ENCODE measurements at places on chromosomes 6 and 20.

DNA sequence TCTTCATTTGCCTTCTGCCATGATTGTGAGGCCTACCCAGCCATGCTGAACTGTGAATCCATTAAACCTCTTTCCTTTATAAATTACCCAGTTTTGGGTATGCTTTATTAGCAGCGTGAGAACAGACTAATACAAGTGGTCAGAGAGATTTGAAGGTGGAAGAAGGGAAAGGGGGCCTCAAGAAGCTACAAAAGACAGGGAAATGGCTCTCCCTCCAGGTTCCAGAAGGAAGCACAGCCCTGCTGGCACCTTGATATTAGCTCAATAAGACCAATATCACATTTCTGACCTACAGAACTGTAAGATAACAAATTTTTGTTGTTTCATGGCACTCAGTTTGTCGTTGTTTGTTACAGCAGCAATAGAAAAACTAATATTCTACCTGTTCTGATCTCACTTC is 536.5 kb upstream of the MARCKS start:
- DNase-seq: no peak

DNA sequence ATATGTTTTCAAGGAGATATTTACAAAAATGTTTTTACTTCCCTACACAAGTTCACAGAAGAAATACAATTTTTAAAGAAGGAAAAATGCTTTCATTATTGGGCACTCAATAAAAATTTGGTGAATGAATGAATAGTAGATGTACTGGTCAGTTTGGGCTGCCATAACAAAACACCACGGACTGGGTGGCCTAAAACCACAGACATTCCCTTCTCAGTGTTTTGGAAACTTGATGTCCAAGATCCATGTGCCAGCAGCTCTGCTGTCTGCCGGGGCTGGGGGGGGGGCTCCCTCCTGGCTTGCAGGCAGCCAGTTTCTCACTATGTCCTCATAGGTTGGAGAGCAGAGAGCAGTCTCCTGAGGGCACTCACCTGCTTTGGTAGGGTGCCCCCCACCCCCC is 62.0 kb downstream of the FAM120B start:
- DNase-seq: no peak

GRCh38 chr6:56827908-56828649 is 126.8 kb upstream of the BEND6 start:
- no peak for DNase-seq

- no peak for DNase-seq
Measured at GRCh38 chr6:154583546-154584188, 73.2 kb upstream of the CNKSR3 start.

GRCh38 chr20:62678553-62678952 is 30.1 kb upstream of the NTSR1 start:
- no peak for DNase-seq

DNA sequence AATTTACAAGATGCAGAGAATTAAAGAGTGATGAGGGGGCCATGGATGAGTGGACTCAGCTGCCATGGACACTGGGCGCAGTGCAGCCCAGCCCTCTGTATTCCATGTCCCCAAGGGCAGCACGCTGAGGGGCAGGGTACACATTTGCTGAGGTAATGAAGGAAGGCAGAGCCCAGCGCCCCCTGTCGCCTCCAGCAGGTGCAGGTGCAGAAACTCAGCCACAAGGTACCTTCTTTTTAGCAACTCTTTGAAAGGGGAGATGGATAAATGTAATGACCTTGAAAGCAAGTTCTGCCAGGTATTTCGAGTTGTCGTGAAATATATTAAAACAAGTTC is 7.1 kb downstream of the CD93 start:
- DNase-seq: no peak

GRCh38 chr6:163400509-163400908 is 14.0 kb upstream of the QKI start:
- no peak for DNase-seq

GRCh38 chr20:62374331-62375152 is 7.4 kb upstream of the LAMA5 start:
- DNase-seq: no peak

GRCh38 chr6:17391976-17392375 is 1.4 kb upstream of the CAP2 start:
- no peak for DNase-seq

DNA sequence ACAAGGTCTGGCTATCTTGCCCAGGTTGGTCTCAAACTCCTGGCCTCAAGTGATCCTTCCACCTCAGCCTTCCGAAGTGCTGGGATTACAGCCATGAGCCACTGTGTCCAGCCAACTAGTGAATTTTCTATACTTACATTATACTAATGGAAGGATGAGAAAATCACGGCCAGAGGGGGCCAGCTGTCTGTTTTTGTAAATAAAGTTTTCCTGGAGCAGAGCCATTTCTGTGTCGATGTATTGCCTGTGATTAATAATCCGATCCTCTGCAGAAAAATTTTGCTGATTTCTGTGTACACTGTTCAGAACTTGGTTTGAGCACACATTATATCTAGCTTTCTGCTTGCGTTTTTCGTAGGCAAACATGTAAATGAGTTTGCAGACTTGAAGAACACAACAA is 28.8 kb downstream of the PTPRT start:
- DNase-seq: no peak

Data from B cell (primary cell).